ENCODE measurements at places on chromosomes 4 and X. TPM values are rescaled to one million over a fixed set of nuclear protein-coding genes. Genes with fewer than 3 reads are reported as not detected.

DNA sequence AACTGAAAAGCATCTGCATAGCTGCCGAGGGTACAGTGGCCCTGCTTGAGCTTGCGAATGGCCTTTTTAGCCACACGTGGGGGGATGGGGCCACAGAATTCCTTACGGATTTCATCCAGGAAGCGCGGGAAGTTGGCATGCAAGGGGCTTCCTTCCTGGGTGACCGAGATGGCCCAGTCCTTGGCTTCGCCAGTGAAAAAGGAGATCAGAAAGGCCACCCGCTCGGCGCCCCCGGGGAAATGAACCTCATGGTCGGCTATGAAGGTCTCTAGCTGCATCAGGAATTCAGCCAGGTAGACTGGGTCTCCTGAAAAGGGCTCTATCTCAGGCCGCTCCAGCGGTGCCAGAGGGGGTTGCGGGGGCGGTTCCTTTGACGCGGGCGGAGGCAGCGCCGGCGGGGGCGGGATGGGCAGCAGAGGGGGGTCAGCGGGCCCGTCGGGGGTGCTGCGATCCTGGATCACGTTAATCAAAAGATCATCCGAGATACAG is 909 bp downstream of the RTL5 start:
- DNase-seq: no peak
- no peak overlapping the region for H3K27ac ChIP-seq
- H3K4me3 ChIP-seq: peak overlapping the region; percentile 10
- H3K4me1 ChIP-seq: peaks cover 29% of the 10 kb centered on the region

GRCh38 chrX:112545051-112545450 is 134.7 kb downstream of the LHFPL1 start:
- no peaks in the 10 kb centered on the region for H3K4me1 ChIP-seq
- no peak for DNase-seq
- no peaks in the 10 kb centered on the region for H3K36me3 ChIP-seq

DNA sequence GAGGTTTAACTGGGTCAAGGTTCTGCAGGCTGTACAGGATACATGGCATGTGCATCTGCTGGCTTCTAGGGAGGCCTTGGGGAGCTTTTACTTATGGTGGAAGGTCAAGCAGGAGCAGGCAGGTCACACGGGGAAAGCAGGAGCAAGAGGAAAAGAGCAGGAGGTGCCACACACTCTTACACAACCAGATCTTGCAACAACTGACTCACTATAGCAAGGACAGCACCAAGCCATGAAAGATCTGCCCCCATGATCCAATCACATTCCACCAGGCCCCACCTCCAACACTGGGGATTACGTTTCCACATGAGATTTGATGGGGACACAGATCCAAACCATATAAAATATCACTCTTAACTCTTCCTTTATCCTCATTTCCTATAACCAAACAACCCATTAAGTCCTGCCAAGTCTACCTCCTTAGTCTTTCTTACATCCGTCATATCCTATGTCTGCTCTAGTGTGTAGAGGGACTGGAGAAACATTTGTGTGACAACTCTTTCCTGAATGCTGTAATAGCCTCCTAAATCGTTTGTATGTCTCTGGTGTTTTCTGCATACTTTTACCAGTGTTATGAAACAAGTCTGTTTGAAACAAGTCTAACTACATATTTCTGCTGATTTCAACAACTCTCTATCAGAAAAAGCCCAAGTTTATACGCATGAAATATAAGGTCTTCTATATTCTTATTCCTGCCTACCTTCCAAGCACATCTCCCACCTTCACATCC is 8.3 kb upstream of the RAP2C start:
- H3K4me3 ChIP-seq: no peak overlapping the region
- H3K27me3 ChIP-seq: no peaks in the 10 kb centered on the region
- H3K27ac ChIP-seq: no peak overlapping the region
- no peaks in the 10 kb centered on the region for H3K36me3 ChIP-seq

GRCh38 chrX:78886550-78886949 is 58.6 kb upstream of the P2RY10 start:
- no peak overlapping the region for H3K27ac ChIP-seq
- no peaks in the 10 kb centered on the region for H3K27me3 ChIP-seq
- H3K36me3 ChIP-seq: no peaks in the 10 kb centered on the region
- no peak for DNase-seq
- no peak overlapping the region for H3K4me3 ChIP-seq
- no peaks in the 10 kb centered on the region for H3K4me1 ChIP-seq

- no peaks in the 10 kb centered on the region for H3K4me1 ChIP-seq
- DNase-seq: no peak
- peaks cover 15% of the 10 kb centered on the region for H3K27me3 ChIP-seq
- H3K27ac ChIP-seq: no peak overlapping the region
- H3K36me3 ChIP-seq: no peaks in the 10 kb centered on the region
- H3K4me3 ChIP-seq: no peak overlapping the region
Observed at GRCh38 chr4:183903021-183903760, 1.9 kb upstream of the STOX2 start.

DNA sequence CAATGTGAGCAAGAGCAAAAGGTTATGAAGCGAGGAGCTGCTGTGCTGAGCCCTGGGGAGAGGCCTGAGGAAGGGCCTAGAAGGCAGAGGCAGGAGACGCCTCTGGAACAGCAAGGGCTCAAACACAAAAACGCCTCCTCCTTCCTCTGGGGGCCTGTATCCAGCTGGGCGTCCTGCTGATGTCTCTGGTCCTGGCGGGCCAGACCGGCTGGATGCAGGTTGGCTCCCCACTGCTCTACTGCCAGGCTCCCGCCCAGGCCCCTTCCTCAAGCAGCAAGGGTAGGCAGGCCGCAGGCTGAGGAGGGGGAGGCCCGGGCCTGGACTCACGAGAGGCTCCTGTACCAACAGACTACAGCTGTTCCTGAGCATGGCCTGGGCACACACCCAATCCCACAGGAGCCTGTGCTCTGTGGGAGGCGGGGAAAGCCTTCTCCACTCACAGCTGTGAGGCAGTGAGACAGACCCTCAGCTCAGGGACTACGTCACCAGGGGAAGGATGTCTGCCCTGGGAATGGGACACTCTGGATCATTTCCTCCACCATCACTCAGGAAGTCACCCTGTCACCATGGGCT is 2.3 kb downstream of the HAUS7 start:
- no peak overlapping the region for H3K4me3 ChIP-seq
- peaks cover 4% of the 10 kb centered on the region for H3K4me1 ChIP-seq
- DNase-seq: no peak
- no peak overlapping the region for H3K27ac ChIP-seq
- H3K27me3 ChIP-seq: no peaks in the 10 kb centered on the region

GRCh38 chr4:174358829-174359228 is 75.1 kb downstream of the CEP44 start:
- H3K4me1 ChIP-seq: no peaks in the 10 kb centered on the region
- H3K4me3 ChIP-seq: no peak overlapping the region
- H3K36me3 ChIP-seq: no peaks in the 10 kb centered on the region

DNA sequence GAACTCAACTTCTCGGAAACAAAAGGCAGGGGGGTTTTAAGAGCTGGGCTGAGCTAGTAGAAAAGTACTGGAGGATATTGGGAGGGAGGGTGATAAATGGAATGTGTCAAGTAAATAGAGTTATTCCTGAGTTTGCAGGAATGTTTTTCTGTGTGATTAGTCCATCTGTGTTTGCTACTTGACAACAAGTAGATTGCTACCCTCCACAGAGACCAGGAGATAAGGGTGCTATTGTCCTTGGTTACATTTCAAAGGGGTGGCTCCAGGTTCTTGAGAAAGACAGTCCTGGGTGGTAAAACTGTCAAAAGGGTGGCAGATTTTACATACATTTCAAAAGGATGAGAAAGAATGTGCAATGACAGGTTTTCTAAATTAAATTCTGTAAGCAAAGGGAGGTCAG is 181.2 kb upstream of the PPP3CA start:
- no peak overlapping the region for H3K27ac ChIP-seq
- H3K4me1 ChIP-seq: no peaks in the 10 kb centered on the region
- no peak overlapping the region for H3K4me3 ChIP-seq
- DNase-seq: no peak
- peaks cover 4% of the 10 kb centered on the region for H3K27me3 ChIP-seq

DNA sequence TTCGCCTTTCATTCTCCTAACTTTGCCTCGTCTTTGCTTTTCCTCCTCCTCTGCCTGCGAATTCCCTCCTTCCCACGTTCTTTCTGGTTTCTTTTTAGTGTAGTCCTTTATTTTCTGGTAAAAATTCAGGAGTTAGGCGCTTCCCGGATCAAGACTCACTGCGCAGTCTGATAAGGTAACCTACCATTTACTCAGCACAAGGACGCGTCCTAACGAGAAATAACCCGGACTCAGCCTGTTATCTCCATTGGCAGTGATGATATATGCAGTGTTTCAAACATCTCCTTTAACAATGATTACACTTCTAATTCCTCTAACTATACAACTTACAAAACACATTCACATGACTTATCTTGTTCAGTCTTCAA is 357 bp upstream of the ETNPPL start:
- no peak overlapping the region for H3K27ac ChIP-seq
- peaks cover 10% of the 10 kb centered on the region for H3K27me3 ChIP-seq
- H3K4me3 ChIP-seq: peak overlapping the region; percentile 61
- peaks cover 5% of the 10 kb centered on the region for H3K4me1 ChIP-seq

GRCh38 chrX:3598709-3599108 is 114.7 kb downstream of the PRKX start:
- no peaks in the 10 kb centered on the region for H3K36me3 ChIP-seq
- no peak overlapping the region for H3K27ac ChIP-seq
- H3K27me3 ChIP-seq: no peaks in the 10 kb centered on the region
- no peak for DNase-seq
- no peaks in the 10 kb centered on the region for H3K4me1 ChIP-seq

DNA sequence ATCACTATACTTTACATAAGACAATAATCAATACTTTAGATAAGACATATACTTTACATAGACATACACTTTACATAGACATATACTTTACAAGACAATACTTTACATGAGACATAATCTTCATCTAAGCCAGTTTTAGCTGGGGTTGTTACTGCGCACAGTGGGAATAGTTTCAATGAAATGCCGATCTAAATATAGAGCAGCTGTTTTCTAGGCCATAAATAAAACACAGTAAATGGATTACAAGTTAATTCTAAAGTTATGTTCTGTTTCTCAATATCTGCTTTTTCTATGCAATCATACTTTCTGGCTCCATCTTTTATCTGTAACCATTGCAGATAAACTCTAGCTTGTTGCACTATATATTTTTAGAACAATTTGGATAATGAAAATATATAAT is 1470.6 kb upstream of the PABPC4L start:
- DNase-seq: no peak
- H3K27me3 ChIP-seq: no peaks in the 10 kb centered on the region
- H3K36me3 ChIP-seq: no peaks in the 10 kb centered on the region
- no peak overlapping the region for H3K27ac ChIP-seq
- no peak overlapping the region for H3K4me3 ChIP-seq
- no peaks in the 10 kb centered on the region for H3K4me1 ChIP-seq

DNA sequence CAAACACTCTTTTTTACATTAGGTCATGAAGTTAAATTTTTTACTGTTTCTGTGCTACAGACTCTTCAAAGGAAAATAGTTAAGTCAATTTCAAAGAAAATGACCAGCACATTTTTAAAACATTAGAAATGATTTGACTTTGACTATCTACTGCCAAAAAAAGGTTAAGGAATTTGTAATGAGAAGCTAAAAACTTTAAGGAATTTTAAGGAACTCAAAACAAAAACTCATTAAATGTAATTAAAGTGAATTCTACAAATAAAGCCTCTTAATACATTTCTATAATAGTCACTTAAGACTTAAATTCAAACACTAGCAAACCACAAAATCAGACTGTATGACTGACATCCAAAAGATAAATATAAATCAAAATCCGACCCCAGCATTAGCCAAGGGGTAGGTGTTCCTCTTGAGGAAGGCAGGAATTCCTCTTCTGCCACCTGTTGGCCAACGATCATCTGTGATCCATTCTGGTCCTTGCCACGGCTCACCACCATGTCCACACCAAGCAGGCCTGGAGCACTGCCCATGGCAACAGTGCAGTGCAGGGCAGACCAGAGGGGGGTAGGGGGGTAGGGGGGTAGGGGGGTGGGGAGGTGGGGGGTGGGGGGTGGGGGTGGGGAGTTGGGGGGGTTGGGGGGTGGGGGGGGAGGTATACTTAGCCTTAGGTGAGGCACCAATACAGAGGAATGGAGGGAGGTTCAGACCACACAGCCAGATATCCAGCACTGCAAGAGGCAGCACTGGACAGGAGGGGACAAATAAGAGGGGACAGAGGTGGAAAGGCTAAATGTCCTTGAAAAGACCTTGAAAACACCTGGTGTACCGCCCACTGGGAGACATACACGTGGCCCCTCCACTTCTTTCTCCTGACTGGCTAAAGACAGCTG is 287.4 kb downstream of the CHIC1 start:
- no peak overlapping the region for H3K4me3 ChIP-seq
- H3K4me1 ChIP-seq: no peaks in the 10 kb centered on the region
- peak; percentile 11 for DNase-seq
- no peaks in the 10 kb centered on the region for H3K27me3 ChIP-seq
- no peak overlapping the region for H3K27ac ChIP-seq

DNA sequence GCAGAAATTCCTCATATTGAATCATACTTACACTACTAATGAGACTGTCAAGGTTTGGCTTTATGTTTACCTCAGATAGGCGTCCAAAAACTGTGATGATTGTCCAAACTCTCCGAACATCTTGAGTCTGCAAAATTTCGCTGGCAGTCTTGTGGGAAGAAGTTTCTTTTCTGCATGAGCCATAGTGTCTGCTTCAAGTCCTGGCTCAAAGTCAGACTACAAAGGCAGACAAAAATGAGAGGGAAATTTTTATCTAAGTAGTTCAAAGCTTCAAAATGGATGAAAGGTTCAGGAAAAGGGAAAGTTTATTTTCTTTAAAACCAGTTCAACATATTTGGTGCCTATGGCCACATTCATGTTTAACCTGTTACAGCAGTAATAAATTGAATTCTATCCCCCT is 40.7 kb downstream of the PALLD start:
- H3K27me3 ChIP-seq: no peaks in the 10 kb centered on the region
- no peak for DNase-seq
- no peaks in the 10 kb centered on the region for H3K36me3 ChIP-seq
- no peak overlapping the region for H3K4me3 ChIP-seq

DNA sequence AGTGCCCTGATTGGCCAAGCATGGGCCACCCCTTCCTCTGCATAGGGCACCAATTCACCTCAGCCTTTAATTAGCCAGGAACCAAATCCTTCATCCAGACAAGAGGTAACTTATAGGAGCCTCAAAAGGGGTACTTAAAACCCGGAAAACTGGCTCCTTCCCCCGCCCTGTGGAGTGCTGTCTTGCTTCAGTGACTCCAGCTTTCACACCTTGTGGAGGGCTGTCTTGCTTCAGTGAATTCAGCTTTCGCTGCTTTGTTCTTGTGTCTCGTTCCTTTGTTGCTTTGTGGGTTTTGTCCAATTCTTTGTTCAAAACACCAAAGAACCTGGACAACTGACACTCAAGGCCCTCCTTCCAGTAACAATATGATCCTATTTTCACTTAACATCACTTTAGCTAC is 82.2 kb upstream of the FRG1 start:
- H3K4me1 ChIP-seq: no peaks in the 10 kb centered on the region
- no peak overlapping the region for H3K27ac ChIP-seq
- no peaks in the 10 kb centered on the region for H3K36me3 ChIP-seq
- no peak overlapping the region for H3K4me3 ChIP-seq
- no peak for DNase-seq
- no peaks in the 10 kb centered on the region for H3K27me3 ChIP-seq

The NEXMIF gene
- total RNA-seq: not detected

The SSX3 gene
- total RNA-seq: not detected

The RNF150 gene
- 0.33 TPM for total RNA-seq

The SNCA gene
- total RNA-seq: 124 TPM

Measured in endothelial cell of umbilical vein (primary cell).